ENCODE measurements at places on chromosomes 4 and X. TPM values are rescaled to one million over a fixed set of nuclear protein-coding genes. Genes with fewer than 3 reads are reported as not detected.
A peak's percentile ranks its signal among the peaks of the same experiment; 100 is the strongest.

Gene AWAT1
- total RNA-seq: not detected

Gene USP17L13
- not detected for total RNA-seq

Gene SLC26A1
- total RNA-seq: 0.85 TPM

Gene NDST4
- total RNA-seq: not detected

Gene ATG4A
- 12.7 TPM for total RNA-seq

Gene ARHGEF38
- not detected for total RNA-seq

Gene TMEM35A
- 0.92 TPM for total RNA-seq

DNA sequence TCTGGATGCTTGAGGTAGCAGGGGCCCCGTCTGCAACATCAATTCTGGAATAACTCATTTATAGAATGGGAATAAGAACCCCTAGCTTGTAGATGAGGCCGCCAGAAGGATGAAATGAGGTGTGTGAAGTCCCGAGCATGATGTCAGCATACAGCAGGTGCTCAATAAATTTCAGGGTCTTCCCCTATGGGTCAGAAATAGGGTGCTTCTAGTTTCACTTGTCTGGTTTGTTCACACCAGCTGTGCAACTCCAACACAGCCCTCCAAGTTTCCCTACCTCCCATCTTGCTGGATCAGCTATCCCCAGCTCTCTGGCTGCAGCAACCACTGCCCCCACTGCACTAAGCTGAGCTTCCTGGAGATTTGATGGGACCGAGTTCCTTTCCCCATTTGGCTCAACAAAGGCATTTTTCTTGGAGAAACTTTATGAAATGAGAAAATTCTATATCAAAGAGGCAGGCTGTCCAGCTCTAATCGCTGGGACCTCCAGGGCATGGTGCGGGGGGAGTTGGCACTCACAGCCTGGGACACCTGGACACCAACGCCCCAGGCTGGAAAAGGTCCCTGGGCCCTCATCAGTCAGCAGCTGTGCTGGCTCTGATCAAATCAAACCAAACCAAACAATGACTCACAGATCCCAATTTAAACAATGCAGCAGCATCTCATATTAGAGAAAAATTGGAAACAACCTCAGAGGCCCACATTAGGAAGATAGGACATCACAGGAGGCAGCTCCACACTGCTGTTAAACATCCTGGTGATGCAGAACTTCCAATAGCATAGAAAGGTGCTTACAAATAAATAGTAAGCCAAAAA lies 13.3 kb downstream of the SLC2A9 start:
- DNase-seq: no peak

DNA sequence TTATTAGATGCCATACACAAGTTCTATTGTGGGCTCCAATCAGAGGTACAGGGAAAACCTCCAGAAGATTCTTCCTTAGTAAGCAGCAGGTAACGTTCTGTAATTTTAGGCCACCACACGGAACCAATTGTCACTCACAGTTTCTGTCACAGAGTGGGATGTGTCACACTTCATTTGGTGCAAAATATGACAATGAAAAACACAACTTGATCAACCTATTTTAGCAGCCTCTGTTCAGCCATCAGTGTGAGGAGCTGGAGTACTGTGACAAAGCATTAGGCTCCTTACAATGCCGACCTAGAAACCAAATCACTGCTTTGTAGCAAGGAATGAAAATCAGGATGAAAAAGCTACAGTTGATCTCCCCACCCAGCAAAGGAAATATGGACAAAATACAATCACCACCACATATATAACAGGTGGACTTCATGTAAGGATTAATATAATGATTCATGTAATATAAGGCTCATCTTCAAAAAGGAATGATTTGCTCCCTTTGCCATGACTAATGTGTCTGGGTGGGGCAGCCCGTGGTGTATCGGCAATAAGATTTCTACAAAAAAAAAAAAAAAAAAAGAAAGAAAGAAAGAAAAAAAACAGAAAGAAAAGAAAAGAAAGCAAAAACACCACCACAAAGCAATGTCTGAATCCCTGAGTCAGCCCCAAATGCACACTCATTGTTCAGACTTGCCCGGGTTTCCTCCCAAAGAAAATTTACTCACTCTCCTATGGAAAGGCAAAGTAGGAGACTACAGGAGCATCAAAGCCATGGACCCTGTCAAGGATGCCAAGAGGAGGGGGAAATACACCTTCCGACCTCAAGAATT lies 36.0 kb downstream of the SLC9A7 start:
- no peak for DNase-seq

- no peak for DNase-seq
Measured at GRCh38 chr4:53505947-53506346, 85.3 kb downstream of the LNX1 start.

DNA sequence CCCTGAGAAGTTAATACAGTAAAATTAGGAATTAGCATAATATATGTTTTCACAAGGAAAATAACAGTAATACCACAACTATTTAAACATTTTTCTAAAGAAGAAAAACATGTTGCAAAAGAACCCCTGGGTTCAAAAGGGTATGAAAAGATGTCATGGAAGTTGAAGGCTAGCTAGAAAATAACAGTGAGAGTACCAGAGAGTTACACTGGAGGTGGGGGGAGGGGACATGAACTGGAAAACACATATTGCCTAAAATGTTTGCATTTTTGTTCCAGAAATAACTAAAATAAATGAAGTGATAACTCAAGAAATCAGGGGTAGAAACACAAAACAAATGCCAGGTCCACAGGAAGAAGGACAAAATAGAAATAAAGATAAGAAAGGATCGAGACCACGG lies 336.6 kb upstream of the MAD2L1 start:
- no peak for DNase-seq

DNA sequence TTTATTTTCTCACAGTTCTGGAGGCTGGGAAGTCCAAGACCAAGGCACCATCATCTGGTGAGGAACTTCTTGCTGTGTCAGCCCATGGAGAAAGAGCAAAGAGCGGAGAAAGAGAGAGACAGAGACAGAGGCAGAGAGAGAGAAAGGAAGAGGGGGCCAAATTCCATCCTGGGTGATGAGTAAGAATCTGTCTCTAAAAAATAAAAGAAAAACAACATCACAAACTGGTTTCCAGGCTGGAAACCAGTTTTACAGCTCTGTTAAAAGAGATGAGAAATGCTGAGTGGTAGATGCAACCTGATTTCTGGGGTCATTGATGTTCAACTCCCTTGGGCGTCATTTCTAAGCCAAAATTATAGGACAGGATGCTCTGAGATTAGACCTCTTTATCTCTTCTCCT lies 72.9 kb downstream of the SHOX start:
- DNase-seq: no peak

DNA sequence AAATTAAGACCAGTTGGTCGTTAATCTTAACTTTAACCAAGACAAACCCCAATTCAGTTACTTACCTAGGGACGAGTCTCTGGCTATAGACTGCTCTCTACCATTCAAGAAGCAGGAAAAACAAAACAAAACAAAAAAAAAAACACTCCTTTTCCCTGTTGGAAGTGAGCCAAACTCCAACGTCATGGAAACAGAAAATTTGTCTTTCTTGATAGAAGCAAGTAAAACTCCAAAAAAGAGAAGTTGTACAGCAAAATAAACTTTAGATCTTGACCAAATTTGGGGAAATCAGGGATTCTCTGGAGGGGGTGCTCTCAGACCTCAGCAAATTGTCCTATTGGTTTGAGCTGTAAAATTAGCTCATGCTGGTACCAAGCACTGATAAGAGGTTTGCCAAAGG lies 3.7 kb downstream of the CNGA1 start:
- no peak for DNase-seq

- DNase-seq: no peak
Measured at GRCh38 chrX:136211766-136212556, 39.2 kb downstream of the MAP7D3 start.

DNA sequence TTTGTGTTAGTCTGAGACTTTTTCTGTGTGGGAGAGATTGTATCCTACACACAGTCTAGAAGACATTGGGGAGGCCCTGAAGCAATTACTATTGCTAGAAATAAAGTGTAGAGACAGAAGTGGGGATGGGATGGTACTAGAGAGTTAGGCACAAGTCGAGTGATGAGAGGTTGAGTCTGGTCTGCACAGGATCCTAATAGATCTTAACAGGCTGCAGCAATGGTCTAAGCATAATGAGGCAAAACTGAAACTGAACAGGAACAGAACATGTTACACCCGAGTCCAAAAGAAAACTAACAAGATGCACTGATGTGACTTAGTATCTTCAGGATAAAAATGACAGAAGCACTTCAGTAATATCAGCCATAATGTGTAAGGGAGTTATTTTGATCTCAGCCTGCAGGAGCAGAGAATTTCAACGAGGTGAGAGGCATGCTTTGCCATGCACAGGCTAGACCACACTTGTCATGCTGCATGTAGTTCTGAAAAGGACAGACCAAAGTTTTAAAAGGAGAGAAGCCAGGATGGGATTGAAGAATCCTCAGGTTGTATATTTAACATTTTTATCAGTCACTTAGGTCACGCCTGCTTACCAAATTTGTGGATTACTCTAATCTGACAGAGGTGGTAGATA lies 205.8 kb upstream of the BOD1L1 start:
- DNase-seq: no peak

DNA sequence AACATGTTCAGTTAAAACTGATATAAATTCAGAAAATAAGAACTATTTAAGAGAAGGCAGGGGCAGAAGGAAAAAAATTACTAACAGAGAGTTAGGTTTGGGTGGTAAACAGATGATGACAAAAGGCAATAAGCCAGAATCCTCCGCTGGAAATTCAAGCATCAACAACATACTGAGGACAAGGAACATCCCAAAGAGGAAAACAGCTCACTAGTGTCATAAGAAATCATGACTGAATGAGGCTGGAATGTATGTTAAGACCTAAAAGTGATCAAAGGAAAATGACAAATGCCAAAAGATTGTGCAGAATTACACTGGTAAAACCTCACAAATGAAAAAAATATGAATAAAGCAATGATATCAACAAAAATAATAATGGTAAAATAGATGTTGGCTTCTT lies 88.4 kb downstream of the WDFY3 start:
- no peak for DNase-seq

DNA sequence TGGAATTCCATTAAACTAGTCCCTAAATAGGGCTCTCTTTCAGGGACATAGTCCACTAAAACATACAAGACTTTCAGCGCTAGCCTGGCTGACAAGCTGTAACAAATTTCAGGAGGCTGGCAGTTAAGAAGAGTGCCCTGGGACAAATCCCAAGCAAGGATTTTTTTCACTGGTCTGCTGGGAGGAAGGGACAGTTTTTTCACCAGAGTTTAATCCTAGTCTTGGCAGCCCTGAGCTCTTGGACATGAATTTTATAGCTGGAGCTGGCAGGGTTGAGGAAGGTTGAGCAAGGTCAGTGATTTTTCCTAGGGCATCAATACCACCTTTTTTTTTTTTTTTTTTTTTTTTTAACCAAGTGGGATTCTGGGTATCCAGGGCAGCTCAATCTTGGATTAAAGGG lies 184.4 kb downstream of the SH2D1A start:
- peak; percentile 69 for DNase-seq

GRCh38 chrX:56813318-56813837 lies 84.3 kb downstream of the NBDY start:
- no peak for DNase-seq

- DNase-seq: no peak
Measured at GRCh38 chr4:165524532-165525190, 145.9 kb downstream of the CPE start.

DNA sequence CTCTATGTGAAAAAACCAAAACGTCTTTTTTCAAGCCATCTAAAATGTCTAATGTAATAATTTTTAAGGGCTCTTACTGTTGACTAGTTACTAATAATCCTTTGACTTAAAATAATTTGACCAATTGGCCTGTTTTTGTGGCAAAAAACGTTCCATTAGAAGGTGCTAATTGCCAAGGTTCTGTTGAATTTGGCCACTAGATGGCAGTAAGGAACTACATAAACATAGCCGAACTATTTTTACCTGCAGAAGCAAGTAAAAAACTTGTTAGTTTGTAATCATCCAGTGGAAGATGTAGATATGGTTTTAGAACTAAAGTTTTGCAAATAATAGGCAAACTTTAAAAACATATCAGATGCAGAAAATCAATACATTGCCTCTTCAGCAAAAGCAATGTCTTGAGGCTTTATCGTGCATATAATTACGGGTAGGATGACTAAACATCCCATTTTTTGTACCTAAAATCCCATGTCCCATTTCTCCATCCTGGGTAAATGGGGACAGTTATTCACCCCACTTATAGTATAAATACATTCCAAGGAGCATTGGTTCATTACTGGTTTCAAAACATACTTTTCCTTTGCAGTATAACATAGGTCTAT lies 57.6 kb downstream of the PROM1 start:
- peak; percentile 74 for DNase-seq

GRCh38 chr4:136562834-136563233 lies 969.5 kb downstream of the PCDH18 start:
- DNase-seq: no peak

DNA sequence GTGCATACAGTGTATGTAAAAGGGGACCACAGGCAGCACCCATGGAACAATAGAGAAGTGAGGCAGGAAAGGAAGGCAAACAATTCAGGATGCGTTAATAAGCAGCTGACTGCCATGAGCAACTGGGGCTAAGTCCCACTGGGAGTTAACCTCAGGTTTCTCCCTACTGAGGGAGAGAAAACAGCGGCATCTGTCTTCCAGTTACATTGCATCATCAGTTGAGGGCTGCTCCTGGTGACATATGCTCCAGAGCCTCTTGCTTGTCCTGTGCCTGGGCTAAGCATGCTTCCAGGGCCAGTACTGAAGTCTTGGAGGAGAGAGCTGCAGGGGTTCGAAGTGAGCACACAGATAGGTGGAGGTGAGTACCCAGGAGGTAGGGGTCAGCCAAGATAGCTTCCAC lies 24.3 kb downstream of the RAI2 start:
- no peak for DNase-seq

GRCh38 chr4:178414881-178415446 lies 972.7 kb upstream of the AGA start:
- DNase-seq: no peak

- DNase-seq: no peak
Measured at GRCh38 chr4:8891255-8891645, 19.6 kb upstream of the HMX1 start.

DNA sequence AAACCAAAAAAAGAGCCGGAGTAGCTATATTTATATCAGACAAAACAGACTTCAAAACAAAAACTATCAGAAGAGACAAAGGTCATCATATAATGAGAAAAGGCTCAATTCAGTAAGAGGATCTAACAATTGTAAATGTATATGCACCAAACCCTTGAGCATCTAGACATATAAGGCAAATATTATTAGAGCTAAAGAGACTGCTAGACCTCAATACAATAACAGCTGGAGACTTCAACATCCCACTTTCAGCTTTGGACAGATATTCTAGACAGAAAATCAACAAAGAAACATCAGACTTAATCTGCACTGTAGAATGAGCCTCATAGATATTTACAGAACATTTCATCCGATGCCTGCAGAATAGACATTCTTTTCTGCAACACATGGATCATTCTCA lies 4.8 kb upstream of the PROM1 start:
- DNase-seq: no peak

GRCh38 chr4:147365396-147365795 lies 115.5 kb upstream of the EDNRA start:
- DNase-seq: no peak

GRCh38 chr4:129532573-129532972 lies 436.6 kb downstream of the C4orf33 start:
- DNase-seq: no peak
